ENCODE measurements at places on chromosomes 1 and 21.

- DNase-seq = no peak
Measured at GRCh38 chr1:208381481-208381880, 137.3 kb upstream of the PLXNA2 start.

GRCh38 chr1:211309617-211310016 is 17.0 kb upstream of the TRAF5 start:
- DNase-seq = no peak

DNA sequence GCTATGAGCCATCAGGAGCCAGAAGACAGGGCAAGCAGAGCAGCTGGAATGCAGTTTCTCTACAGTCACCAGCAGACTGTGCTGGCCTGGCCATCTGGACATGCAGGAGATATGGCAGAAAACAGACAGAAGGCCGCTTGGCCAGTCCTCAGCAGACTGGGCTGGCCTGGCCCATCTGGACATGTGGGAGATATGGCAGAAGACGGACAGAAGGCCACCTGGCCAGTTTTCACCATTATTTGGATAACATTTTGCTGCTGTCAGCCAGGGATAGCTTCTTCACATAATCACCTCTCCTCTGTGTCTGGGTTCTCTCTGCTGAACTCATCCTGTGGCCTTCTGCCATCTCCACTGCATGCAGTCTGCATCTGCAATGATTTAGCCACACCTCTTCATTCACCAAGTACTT is 25.0 kb upstream of the CACYBP start:
- DNase-seq = no peak

- peak; percentile 65 for DNase-seq
Measured at GRCh38 chr1:198660341-198661261, 21.8 kb downstream of the PTPRC start.

DNA sequence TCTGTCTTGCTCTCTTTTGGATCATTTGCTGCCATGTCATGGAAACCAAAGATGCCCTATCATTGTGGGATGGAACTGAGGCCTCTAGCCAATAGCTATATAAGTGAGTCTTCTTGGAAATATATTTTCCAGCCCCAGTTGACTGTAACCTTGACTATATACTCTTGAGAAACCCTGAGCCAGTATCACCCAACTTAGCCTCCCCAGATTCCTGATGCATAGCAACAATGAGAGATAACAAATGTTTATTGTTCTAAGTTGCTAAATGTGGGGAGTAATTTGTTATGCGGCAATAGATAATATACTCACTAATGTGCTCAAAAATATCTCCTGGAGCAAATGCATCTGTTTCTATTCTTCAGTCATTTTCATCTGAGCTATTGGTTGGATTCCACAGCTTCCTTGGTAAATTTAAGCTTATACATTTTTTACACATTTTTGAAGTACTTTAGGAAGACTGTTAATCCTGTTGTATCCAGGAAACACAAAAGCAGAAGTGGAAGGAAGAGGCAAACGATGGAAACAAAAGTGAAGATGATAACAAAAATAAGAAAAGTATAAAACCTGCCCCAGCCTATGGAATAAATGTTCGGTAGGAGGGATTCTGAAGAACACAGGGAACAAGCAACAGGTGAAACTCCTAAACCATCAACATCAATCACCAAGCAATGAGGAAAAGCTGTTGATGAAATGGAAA is 6.3 kb upstream of the SRRM1 start:
- no peak for DNase-seq

DNA sequence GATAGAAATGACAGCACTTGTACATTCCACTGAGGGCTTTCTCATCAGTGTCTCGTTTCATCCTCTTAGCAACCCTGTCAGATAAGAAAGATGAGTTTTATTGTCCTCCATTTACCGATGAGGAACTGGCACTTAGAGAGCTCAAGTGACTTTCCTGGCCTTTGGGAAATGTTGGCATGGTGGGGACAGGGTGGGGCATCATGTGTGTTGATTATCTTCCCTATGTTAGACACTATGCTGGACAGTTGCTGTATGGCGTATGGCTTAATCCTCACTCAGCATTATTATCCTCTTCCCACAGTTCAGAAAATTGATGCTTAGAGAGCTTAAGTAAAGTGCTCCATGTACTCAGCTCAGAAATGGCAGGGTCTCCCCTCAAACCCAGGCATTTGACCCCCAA is 163.2 kb downstream of the CAMTA1 start:
- no peak for DNase-seq

DNA sequence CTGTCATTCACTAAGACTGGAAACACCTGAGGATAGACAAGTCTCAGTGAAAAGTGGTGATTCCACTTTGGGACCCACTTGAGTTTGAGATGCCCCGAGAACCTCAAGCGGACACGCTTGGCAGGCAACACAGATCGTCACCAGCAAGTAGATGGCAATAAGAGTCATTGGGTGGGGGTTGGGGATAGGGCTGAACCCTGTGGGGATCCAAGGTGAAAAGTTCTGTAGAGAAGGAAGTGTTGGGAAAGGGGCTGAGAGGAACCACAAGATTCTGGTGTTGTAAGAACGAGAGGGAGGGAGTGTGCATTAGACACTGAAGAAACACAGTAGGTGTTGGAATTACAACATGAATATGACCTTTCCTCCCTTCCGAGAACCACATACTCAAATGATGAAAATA is 45.4 kb upstream of the TDRD10 start:
- no peak for DNase-seq

- DNase-seq = peak; percentile 52
Measured at GRCh38 chr1:241834733-241835377, 13.1 kb upstream of the EXO1 start.

GRCh38 chr1:3185896-3186525 is 117.0 kb downstream of the PRDM16 start:
- no peak for DNase-seq

- DNase-seq = no peak
Measured at GRCh38 chr1:226958300-226958699, 18.2 kb downstream of the COQ8A start.

GRCh38 chr1:3509721-3510120 is 55.3 kb downstream of the ARHGEF16 start:
- no peak for DNase-seq

- peak; percentile 98 for DNase-seq
Measured at GRCh38 chr1:91582431-91582921, 81.8 kb downstream of the CDC7 start.

- peak; percentile 74 for DNase-seq
Measured at GRCh38 chr21:34808569-34809204, 139.9 kb downstream of the CLIC6 start.

DNA sequence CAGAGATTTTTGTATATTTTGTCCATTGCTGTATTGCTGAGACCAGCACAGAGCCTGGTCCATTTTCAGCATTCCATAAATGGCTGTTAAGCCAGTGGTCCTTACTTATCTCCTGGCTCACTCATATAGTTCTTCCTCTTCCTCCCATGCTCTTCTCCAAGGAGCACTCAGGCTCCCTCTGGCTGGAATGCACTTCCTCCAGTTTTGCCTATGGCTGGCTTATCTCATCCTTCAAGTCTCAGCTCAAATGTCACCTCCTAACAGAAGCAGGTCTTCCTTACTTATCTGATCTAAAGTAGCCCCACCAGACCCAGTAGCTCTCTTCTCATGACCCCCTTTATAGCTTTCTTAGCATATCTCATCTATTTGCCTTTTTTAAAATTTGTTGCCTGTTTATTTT is 146.9 kb downstream of the SLC30A10 start:
- DNase-seq = no peak

GRCh38 chr1:183043872-183044854 is 20.9 kb downstream of the LAMC1 start:
- peak; percentile 62 for DNase-seq

DNA sequence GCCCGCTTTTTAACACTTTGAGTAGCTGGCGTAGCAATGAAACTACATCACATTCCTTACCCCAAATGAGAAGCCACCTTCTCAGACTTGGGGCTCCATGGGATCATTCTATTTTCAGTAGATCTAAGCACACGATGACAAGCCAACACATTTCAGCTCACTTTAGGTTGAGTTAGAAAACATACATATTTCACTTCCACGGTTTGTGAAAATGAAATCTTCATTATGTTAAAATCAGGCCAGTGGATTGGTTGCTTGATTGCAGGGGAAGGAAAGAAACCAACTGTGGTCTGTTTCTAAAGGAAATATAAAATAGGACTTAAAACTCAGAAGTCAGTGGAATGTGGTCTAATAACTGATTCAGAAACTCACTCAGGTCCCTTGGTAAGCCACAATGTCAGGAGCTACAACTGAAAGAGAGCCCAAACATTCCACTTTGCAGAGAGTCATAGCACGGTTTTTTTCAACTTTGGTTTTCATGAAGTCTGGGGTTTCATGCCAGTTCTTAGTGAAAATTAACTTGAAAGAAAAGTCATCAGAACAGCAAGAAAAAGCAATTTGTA is 82.3 kb upstream of the TIAM1 start:
- peak; percentile 58 for DNase-seq

DNA sequence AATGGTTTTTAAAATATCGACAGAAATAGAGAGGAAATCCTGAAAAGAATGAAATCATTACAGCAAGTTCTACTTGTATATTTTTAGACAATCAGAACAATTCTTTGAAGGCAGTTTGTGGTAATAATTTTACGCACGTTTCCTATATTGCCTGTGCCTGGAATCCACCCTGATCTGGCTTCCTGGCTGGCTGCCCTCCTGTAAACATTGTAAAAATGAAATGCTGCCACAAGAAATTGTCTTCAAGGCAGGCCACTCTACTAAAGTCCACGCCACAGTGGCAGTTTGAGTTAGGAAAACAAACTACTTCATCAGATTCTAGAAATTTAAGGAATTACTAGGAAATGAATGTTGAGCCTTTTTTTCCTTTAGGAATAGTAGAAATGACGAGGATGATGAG is 454.5 kb upstream of the NR5A2 start:
- DNase-seq = no peak

DNA sequence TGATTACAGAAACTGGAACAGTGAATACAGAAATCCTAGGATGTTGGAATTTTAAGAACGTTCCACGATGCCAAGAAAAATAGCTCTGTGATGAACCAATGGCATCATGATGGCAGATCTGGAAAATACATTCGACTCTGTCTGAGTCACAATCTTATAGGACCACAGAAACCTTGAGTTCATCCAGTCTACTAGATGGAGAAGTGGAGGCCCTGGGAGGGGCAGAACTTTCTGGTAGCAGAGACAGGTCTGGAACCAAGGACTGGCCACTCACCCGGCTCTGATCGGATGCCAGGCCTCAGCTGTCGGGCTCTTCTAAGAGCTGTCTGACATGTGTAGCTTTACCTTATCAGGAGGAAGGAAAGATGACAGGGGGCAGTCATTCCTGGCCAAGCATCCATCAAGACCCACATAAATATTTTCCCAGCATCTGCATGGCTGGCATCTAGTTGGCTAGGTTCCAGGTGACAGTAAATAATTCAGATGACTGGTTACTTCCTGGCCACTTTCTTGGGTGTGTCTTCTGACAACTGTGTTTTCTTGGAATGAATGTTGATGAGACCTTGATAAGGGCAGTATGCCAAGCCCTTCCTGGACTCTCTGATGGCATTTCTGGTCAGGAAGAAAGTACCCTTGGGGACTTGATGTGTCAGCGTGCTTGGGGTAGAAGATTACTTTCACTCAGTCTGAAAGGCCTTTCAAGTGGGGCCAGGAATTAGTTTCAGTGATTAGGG is 72.6 kb upstream of the TRABD2B start:
- peak; percentile 31 for DNase-seq

GRCh38 chr1:165376041-165376810 is 19.7 kb upstream of the LMX1A start:
- DNase-seq = peak; percentile 98

DNA sequence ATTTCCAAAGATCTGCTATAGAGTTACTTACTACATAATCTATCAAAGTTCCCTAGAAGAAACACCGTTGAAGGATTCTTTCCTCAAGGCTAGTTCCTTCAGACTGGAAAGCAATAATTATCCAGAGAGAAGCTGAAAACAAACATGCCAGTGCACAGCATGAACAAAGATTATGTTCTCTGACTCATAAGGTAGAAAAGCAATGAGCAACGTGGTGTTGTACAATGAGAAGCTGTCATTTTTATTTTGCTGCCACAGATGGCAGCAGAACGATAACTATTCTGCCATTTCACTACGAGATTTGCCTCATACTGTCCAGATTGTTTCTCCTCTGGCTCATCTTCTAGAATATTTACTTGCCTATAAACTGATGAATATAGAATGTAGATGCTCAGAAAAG is 10.7 kb downstream of the EXTL2 start:
- DNase-seq = peak; percentile 57

DNA sequence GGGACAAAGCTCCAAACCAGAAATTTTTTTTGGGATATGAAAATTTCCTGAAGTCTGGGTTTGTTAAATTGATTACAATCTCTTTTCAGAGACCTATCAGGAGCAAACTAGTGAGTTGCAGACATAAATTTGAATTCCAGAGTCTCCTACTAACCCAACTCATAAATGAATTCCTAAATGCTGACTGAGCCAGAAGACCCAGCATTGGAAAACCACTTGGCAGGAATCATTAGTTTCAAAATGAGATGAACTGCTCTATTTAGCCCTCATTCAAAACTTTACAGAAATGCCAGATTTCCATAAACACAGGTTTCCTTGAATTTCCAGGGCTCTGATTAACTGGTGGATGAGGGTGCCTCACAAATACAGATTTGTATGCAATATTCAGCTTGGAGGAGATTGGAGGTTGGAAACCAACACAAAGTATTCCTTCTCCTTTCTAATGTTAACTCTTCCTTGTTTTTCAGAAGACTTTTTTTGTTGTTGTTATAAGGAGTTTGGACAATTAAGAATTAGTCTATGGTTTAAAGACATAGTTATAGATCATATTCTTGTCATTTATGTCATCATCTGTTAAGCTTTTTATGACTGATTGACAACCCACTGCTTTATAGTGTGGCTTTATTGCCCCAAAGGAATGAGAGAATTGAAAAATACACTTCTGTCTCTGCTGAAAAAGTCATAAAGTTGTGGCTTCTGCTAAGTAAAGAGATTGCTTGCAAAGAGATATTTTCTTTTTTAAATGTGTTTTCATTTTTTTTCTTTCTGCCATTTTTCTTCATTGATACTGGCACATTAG is 222.8 kb downstream of the HLX start:
- DNase-seq = peak; percentile 95

GRCh38 chr1:235160383-235160956 is 580 bp downstream of the RBM34 start:
- peak; percentile 57 for DNase-seq

DNA sequence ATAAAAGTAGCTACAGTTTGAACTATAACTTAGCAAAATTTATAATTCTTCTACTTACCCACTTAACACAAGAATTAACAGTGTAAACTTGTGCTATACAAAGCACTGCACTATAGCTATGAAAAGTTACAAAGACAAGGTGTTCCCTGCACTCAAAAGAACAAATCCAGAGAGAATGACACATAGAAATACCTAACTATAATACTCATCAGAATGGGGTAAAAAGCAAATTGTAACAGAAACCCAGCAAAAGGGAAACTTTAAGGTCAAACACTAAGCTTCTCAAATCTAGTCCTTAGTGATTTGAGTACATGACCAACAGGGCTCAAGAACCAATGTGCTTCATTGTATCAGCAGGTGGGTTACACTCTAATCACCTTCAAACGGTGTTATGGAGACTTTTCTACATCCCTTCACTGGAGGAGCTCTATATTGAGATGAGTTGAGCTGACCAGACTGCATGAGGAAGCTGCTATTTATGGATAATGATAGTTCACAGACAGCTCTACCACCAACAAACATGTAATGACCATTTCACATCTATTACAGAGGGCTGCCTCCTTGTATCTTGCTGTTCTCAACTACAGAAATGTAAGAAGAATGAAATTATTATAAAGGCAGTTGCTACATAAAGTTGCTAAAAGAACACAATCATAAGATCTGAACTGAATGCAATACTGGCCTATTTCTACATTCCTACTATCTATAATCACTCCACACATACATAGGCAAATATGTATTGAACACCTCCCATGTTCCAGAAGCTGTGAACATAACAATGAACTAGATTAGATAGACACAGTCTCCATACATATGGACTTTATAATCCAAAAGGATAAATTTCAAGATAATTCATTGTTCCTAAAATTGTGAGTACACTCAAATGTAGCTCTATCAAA is 47.6 kb downstream of the PIK3R3 start:
- peak; percentile 28 for DNase-seq

All from fibroblast of skin of right quadriceps (primary cell).